ENCODE measurements at places on chromosomes 6 and 20.

GRCh38 chr6:35359744-35360348, 17.5 kb downstream of the PPARD start:
- H3K4me3 ChIP-seq, result no peak overlapping the region
- H3K27me3 ChIP-seq, result no peaks in the 10 kb centered on the region
- H3K27ac ChIP-seq, result peak overlapping the region; percentile 43
- no peak for DNase-seq
- no peaks in the 10 kb centered on the region for H3K36me3 ChIP-seq

GRCh38 chr20:11394145-11394833, 523.4 kb upstream of the BTBD3 start:
- H3K4me3 ChIP-seq, result no peak overlapping the region
- no peak overlapping the region for H3K27ac ChIP-seq
- no peak for DNase-seq
- H3K36me3 ChIP-seq, result no peaks in the 10 kb centered on the region

GRCh38 chr20:24781418-24781980, 167.6 kb upstream of the CST7 start:
- H3K27me3 ChIP-seq, result no peaks in the 10 kb centered on the region
- no peaks in the 10 kb centered on the region for H3K36me3 ChIP-seq
- no peak overlapping the region for H3K4me3 ChIP-seq
- DNase-seq, result no peak

DNA sequence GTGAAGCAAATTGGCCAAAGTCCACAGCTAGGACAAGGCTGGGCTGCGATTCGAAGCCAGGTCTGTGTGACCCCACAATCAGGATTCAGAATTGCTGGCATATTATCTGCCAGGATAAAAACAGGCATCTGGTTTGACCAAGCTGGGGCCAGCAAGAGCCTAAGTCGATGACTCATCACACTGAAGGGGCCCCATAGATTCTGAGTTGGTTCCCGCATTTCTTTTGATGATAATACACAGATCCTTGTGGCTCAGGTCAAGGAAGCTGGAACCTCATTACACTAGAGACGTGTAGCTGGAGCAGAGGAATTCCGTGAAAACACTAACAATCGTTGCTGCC, 6.5 kb downstream of the KCNB1 start:
- no peak overlapping the region for H3K4me3 ChIP-seq
- no peak overlapping the region for H3K27ac ChIP-seq
- no peaks in the 10 kb centered on the region for H3K27me3 ChIP-seq
- no peaks in the 10 kb centered on the region for H3K4me1 ChIP-seq
- no peak for DNase-seq
- no peaks in the 10 kb centered on the region for H3K36me3 ChIP-seq

- no peaks in the 10 kb centered on the region for H3K36me3 ChIP-seq
- no peaks in the 10 kb centered on the region for H3K4me1 ChIP-seq
- no peak for DNase-seq
- no peak overlapping the region for H3K27ac ChIP-seq
- no peaks in the 10 kb centered on the region for H3K27me3 ChIP-seq
These were observed 267.7 kb downstream of the FARS2 start for GRCh38 chr6:5529015-5529414.

DNA sequence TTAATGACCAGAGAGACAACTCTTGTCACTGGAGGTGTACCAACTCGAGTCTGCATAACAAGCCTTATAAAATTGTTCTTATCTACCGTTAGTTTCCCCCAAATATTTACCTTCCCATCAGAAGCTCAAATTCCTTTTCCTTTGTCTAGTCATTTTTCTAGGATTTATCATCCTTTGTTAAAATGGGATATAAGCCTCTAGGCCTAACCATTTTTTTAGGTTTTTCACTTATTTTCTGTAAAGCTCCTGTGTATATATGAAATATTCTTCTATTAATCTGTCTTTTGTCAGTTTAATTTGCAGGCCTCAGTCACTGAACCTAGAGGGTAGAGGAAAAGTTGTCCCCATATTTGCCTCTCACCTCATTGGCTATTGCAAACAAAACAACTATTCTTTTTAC, 99.6 kb upstream of the TNFAIP3 start:
- no peak overlapping the region for H3K27ac ChIP-seq
- H3K36me3 ChIP-seq, result no peaks in the 10 kb centered on the region
- DNase-seq, result no peak
- H3K4me1 ChIP-seq, result no peaks in the 10 kb centered on the region
- no peaks in the 10 kb centered on the region for H3K27me3 ChIP-seq
- no peak overlapping the region for H3K4me3 ChIP-seq

GRCh38 chr6:108247965-108248536, 12.8 kb downstream of the SNX3 start:
- no peak for DNase-seq
- H3K27ac ChIP-seq, result no peak overlapping the region
- no peak overlapping the region for H3K4me3 ChIP-seq
- H3K4me1 ChIP-seq, result peaks cover 13% of the 10 kb centered on the region
